ENCODE measurements at places on chromosomes 4 and X.

GRCh38 chr4:174423257-174423944 is 98.9 kb downstream of the HPGD start:
- DNase-seq: no peak

DNA sequence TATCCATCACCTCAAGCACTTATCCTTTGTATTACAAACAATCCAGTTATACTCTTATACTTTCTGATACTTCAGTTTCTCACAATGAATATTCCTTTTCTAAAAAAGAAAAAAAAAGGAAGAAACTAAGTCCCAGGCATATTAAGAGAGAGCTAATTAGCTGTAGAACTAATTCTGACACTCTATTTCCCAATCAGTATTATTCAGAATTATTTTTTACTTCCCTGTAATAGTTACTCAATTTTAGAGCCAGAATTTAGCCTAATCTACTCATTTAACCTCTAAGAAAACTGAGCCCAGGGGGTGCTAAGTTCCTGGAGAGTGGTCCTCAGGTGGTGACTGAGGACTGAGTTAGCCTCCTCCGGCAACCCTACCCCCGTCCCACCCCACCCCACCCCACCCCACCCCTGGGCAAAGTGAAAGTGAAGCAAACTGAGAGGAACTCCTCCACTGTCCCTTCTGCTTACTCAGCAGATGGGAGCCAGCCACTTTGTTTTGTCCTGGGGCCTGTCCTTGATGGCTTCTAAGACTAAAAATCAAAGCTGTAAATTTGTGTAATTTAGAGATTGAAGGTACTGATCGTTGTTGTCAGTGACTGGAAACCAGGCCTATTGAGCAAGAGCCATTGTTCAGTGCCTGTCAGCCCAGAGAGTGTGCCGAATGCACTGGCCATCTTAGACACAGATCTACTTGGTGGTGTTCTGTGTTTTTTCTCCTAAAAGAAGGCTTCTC is 162.1 kb downstream of the CBR4 start:
- no peak for DNase-seq

- DNase-seq: no peak
Observed at GRCh38 chrX:134691453-134691852, 33.2 kb upstream of the PLAC1 start.

GRCh38 chr4:98026362-98026761 is 116.9 kb downstream of the STPG2 start:
- no peak for DNase-seq

DNA sequence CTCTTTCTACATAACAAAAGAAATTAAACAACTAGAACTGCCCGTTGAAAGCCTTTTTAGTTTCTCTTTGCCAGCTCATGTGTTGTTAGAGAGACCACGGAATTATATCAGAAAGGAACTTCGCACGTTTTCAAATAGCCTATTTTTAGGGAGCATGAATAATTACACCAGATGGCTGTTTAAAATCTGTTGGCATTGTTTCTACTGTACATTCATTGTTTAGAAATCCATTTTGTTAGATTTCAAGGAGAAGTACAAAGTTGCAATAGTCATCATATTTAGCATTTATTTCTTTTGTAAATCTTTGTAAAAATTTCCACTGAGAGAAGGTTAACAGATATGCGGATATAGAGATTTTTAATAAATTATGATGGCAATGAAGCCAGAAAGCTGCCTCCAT is 403.0 kb upstream of the HS3ST1 start:
- DNase-seq: no peak

DNA sequence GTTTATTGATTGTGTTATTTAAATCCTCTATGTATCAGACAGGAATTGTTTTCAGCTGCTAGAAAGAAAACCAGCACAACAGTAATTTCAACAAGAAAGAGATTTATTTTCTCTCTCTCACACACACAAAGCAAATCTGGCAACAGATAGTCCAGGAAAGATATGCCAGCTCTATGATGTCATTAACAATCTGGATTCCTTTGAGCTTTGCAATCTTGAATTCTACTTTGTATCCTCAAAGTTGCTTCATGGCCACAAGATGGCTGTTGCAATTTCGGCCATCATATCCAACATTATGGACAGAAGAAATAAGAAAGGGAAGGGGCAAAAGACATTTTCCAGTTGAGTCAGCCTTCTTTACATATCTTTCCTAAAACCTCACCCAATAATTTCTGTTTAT is 19.8 kb upstream of the FMR1 start:
- DNase-seq: no peak

GRCh38 chr4:79439489-79439888 is 31.5 kb upstream of the GK2 start:
- no peak for DNase-seq

GRCh38 chrX:122055979-122056715 is 1008.7 kb downstream of the GLUD2 start:
- DNase-seq: no peak

- DNase-seq: no peak
Observed at GRCh38 chr4:120025516-120025915, 41.1 kb downstream of the MAD2L1 start.

- DNase-seq: no peak
Observed at GRCh38 chr4:80231180-80231579, 33.9 kb downstream of the PRDM8 start.

DNA sequence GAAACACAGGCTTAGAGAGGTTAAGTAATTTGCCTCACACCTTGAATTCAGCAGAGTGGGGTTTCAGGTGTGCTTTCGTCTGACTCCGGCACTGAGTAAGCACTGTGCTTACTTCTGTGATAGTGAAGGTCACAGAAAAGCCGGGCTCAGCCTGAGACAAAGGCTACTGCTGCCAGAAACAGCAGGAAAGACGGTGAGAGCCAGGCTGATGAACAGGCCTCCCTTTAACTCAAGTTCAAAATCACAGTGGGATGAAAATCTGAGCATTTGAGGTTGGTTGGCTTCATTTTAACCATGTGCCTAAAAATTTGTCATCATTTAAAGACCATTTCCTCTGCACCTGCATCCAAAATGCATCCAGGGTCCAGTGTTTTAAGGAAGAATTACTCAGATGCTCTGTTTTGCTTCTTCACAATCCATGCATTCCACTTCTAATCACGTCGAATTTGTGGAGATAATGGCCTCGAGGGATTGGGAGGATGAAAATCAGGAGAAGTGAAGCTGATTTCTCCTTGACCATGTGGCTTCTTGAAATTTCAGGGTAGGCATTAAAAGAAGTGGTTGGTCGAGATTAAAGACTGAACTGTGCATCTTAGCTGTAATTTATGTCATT is 121.2 kb upstream of the LNX1 start:
- no peak for DNase-seq

GRCh38 chr4:114535725-114536124 is 62.9 kb upstream of the UGT8 start:
- no peak for DNase-seq

GRCh38 chrX:129736491-129736890 is 2.3 kb upstream of the XPNPEP2 start:
- no peak for DNase-seq

DNA sequence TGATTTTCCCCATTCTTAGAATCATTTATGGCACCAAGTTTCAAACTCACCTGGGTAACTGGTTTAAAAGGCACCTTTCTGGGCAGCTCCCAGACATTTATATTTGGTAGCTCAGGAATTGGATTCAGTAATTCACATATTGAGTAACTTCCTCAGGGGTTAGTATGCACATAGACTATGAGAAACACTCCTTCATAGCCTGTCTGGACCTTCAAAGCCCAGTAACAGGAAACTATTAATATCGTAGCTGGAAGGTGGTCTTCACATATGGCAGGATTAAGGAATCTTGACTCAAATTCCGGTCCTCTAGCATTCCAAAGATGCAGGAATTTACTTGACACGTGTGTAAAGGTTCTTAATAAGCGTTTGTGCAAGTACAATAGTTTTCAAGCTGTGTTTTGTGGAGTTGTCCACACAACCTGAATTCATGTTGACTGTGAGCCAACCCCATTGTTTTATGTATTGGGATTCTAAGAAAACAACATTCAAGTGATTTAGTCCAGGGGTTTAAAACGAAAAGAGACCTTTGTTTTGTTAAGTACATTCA is 78.4 kb downstream of the PLS3 start:
- no peak for DNase-seq

GRCh38 chr4:114364857-114365256 is 233.8 kb upstream of the UGT8 start:
- DNase-seq: no peak

DNA sequence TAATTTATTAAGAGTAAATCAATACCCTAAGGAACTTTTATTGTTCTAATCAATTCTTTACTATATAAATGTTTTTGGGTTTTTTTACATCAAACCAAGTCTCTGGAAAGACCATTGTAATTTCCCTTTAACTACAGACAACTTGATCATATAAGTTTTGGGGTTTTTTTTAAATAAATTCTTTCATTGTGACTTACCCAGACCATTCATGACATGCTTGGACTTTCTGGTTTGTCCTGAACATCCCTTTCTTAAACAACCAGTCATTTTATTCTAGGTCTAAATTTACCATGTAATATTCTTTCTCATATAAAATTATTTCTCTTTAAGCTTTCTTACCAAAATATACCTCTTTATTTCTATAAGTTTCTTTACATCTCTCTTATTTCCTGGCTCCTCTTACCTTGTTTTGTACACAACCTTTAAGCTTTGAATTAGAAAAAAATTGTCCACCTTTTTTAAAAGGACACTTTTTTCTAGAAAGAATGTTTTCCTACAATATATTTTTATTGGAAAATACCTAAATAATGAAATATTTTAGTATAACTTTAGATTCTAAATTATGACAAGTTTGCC is 8.4 kb downstream of the CNGA1 start:
- no peak for DNase-seq

- DNase-seq: no peak
Observed at GRCh38 chr4:162038112-162038511, 125.7 kb downstream of the FSTL5 start.

- DNase-seq: no peak
Observed at GRCh38 chr4:141909541-141909940, 273.2 kb downstream of the IL15 start.

DNA sequence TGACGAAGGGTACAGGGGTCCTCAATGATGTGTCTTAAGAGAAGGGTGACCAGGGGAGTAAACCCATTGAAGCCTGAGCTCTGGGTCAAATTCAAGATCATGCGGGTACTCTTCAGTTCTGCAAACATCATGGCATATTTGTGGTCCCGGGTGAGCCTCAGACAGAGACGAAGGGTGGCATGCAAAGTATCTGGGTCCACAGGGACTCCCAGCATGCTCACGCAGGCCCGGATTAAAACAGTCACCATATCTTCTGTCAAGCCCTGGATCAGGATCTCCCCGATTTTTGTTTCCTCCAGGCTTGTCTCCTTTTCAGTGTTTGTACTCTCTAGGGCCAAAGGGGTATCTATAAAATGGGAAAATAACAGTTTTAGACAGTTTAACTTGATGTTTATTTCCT is 102.9 kb downstream of the HUWE1 start:
- no peak for DNase-seq

DNA sequence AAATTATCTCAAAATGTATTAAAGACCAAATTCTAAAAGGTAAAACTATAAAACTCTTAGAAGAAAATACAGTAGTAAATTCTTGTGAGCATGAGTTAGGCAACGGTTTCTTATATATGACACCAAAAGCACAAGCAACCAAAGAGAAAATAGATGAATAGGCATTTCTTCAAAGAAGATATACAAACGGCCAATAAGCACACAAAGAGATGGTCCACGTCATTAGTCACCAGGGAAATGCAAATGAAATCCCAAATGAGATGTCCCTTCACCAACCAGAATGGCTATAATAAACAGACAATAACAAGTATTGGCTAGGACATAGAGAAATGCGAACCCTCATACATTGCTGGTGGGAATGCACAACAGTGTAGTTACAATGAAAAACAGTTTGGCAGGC is 44.6 kb downstream of the RAB33A start:
- DNase-seq: no peak

- no peak for DNase-seq
Observed at GRCh38 chr4:77911842-77912450, 49.3 kb downstream of the MRPL1 start.

DNA sequence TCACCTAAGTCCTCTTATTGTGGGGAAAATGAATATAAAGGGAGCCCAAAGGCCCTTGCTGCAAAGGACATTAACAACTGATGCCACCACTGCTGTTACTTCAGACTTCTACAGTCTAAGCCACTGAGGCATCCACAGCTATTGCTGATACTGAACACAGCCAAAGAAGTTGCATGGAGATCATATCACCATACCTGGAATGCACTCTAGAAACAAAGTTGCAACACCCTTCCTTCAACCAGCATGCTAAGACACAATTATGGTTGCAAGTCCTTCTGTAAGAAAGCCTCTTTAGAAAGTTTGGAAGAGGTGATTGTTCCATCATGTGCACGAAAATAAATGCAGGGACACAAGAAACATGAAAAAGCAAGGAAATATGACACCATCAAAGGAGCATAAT is 105.7 kb upstream of the SH3RF1 start:
- no peak for DNase-seq

DNA sequence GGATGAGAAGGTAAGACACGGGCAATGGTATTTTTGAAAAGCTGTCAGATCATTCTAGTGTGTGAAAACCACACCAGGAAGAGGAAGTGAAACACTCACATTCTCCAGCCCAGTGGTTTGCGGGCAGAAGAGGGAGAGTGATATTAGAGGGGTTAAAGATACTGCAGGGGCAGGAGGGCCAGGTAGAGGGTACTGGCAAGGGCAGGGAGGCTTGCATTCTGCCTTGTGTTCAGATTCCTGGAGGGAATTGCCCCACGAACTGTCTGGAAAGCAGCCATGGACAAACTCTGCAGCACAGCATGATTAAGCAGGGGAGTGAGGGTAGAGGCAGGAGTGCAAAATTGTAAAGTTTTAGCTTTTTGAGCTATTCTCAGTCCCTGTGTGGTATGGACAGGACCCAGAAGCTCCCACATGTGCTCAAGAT is 30.9 kb downstream of the NIPAL1 start:
- no peak for DNase-seq

- DNase-seq: no peak
Observed at GRCh38 chr4:32436816-32437215, 1716.6 kb downstream of the PCDH7 start.

- DNase-seq: no peak
Observed at GRCh38 chr4:175772170-175772705, 39.8 kb downstream of the GPM6A start.

DNA sequence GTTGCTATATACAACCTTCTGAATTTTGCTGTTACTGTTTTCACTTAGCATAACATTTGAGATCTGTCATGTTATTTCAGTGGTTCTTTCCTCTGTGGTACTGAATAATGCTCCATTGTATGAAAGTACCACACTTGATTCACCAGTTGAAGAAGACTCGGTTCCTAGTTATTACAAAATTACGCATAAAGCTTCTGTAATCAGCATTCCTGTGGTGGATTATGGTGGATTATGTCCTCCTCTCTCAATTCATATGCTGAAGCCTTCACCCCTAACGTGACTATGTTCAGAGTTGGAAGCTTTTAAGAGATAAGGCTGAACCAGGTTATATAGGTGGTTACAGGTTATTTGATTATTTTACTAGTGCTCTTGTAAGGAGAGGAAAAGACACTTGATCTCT is 2143.5 kb upstream of the AGA start:
- DNase-seq: no peak

GRCh38 chrX:23114241-23114640 is 114.5 kb downstream of the DDX53 start:
- no peak for DNase-seq

Measured in right hindlimb (tissue), 1 donor.